ENCODE measurements at places on chromosomes 2 and 18.

DNA sequence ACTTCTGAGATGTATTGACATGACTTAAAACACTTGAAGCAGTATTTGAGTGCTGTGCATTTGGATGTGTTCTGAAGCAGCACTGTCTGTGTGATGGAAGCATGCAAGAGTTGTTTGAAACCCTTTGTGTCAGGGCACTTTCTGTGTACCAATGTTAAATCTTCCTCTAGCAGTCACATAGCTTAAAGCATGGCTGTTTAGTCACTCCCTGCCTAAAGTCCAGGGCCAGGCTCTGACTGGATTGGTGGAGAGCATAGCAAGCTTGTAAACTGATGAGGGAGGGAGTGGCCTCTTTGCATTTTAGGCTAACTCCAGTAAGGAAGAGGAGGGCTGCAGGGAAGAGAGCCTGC, 73.5 kb downstream of the MYO1B start:
- DNase-seq: no peak

DNA sequence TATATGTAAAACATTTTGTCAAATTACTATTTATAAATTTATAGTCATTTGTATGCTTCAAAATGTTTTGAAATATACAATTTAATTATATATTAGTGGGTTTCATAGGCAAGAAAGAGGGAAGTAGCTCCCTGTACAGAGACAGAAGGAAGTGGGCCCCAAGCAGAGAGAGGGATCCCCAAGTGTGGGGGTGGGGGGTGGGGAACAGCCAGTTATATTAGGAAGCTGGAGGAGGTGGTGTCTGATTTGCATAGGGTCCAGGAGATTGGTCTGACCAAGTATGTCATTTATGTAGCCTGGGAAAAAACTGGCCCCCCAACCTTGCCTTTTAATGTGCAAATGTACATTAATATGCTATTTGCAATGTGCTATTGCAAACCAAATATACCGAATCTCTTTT, 76.5 kb upstream of the ZSWIM2 start:
- DNase-seq: no peak

DNA sequence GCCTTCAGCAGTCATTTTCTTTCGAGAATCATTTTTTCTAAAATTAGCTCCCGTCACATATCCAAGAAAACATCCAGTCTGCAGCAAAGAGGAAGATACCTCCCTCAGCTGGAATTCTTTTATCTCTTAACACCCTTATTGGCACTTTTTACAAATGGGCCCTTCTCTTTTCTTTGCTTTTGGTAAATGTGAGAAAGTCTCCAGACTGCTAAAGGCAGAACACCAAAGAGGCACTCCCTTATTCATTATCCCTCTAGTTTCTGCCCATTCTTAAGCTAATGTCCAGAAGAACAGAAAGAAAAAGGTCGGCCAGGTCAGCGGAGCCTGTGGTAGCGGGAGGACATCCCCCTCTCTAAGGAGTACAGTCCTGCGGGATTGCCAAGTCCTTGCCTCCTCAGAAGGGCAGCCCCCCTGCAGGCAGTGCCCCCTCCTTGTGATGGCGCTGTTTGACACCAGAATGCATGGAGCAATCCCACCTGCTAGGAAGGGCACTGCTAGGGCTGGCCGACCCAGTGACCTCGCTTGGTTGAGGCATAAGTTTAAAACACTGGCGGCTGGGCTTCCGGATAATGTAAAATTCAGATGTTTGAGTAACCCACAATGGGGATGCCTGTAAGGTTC, 34.0 kb downstream of the ST6GAL2 start:
- no peak for DNase-seq

- DNase-seq: no peak
Observed at GRCh38 chr2:158513841-158514240, 57.1 kb downstream of the PKP4 start.

DNA sequence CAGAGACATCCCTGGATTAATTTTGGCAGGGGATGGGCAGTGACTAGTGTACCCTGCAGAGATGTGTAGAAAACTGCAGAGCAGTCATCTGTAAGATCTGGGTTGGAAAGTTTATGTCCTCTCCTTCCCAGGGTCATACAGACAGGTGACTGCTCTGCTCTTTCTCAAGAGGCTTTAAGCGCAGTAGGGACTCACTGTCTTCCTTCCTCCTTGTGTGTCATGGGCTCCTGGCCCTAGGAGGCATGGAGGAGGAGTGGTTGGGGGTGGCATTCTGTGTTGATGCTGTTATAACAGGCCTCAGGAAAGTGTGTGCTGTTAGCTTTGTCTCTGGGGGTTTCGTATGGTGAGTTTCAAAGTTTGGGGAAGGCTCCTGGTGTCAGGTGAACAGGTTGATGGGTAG, 130.5 kb upstream of the MGAT5 start:
- no peak for DNase-seq

DNA sequence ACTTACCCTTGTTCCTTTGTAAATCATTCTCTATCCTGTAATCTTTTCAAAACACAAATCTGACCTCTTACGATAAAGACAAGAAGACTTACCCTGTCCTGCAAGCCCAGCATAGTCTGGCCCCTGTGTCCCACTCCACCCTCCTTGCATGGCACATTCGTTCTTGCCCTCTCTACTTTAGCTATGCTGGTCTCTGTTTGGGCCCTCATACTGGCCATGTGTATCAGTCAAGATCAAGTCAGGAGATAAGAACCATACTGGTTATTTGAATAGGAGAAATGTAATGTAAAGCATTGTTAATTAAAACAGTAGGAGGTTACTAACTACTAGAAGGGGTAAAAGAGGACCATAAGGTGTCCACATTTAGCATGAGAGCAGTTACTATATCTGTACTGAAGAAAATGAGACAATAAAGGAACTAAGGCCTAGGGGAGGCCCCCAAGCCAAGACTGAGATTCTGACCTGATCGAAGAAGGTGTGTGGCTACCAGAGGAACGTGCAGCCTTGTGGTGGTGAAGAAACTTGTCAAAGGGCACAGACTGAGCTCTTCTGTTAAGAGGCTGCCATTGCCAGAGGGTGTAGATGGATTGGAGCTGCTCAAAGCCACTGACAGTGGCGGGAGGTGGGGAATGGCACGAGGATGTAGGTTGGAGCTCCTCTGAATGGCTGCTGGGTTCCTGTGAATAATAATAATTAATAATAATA, 80.8 kb downstream of the KCTD18 start:
- no peak for DNase-seq

- DNase-seq: no peak
Observed at GRCh38 chr18:811892-812375, at the start of gene YES1. YES1 (minus strand) TSS chr18:812242; CDS start chr18:756827, 55,415 bp downstream.

DNA sequence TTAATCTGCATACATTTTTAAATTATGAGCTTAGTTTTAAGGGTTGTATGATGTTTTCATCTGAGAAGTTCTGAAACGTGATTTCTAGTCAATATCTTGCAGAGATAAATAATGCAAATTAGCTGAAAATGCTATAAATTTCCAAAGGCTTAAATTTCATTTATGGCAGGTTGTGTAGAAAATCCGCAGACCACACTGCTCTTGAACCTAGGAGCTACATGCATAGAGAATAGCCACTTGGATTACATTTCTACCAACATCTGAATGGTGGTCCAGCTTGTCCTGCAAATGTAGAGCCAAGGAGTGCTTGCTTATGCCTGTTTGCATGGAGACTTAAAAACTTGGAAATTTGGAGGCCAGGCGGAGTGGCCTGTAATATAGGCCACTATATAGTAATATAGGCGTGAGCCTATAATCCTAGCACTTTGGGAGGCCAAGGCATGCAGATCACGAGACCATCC, 6.8 kb downstream of the MAT2A start:
- DNase-seq: no peak

- DNase-seq: no peak
Observed at GRCh38 chr2:150485871-150486538, 1.5 kb downstream of the RND3 start.

GRCh38 chr2:24359129-24360049, 947 bp downstream of the ITSN2 start:
- no peak for DNase-seq

DNA sequence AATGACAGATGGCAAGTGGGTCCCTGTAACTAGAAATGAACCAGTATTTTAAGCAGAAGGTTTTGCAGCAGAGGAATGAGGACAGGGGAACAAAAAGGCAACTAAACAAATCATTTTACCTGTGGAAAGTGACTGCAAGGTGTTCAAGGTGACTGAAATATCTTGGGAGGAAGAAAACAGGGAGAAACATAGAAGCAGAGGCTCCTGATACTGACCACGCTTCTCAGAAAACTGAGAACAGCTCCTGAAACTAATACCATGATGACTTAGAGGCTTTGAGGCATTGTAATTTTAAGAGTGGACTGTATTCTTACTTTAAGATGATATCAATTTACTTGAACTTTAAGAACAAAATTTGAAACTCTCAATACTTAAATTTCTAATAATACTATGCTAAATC, at the start of gene DYTN:
Gene DYTN, minus strand, starts transcription at position 101 of the 400 bp plus-strand sequence. CDS start 117 bp downstream, outside the sequence.
- no peak for DNase-seq

GRCh38 chr2:118065921-118066511, 22.3 kb upstream of the INSIG2 start:
- DNase-seq: no peak

DNA sequence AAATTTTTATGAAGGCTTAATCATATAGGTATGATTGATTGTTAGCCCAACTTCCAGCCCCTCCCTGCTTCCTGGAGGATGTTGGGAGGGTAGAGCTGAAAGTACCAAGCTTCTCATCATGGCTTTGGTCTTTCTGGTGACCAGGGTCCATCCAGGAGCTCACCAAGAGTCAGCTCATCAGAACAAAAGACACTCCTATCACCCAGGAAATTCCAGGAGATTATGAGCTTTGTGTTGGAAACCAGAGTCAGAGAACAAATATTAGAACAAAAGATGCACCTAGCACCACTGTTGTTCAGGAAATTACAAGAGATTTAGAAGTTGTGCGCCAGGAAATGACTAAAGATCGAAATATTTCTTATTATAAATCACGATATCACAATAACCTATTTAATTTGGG, 119.9 kb upstream of the THUMPD2 start:
- no peak for DNase-seq

DNA sequence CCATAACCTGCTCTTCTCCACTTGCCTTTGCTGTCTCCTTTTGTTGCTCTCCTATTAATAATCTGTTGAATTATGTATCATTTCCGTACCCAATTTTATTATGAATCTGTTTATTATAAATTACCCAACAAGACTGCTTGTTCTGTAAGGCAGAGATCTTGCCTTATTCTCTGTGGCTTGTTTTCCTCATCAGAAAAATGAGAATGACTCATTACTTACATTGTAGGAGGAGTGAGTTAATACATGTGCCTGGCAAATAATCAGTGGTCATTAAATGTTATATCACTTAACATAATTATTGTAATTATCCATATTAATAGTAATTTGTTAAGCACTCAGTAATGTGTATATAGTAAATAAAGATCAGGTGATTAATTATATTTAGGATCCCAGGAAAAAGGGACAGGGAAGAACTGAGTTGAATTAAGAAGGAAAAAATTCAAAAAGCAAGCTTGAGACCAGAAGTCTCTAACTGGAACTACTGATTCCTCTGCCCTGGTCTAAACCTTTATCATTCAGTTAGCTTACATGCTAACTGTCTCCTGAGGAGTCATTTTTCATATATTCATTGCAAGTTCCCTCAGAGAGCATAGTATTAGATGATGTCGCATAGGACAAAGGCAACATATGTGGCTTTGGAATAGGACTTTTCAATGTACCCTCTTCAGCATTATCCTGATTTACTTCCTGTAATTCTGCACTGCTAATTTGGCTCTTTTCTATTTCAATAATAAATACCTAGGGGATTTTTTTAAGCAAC, 335.7 kb downstream of the GALNT13 start:
- no peak for DNase-seq

DNA sequence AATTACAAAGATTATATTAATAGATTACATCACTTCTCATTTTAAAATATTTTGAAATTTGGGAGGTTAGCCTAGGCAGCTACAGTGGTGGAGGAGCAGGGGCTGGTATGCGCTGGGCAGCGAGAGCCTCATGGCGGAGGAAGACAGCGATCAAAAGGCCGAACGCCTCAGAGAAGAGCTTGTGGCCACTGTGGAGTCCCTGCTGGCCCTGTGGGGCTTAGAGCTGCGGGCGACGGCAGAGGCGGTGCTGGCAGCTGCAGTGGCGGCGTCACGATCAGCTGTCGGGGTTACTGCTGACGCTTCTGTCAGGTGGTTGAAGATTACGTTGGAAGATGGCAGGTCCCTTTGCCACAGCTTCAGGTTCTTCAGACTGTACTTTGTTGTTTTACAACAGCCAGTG, 87.4 kb downstream of the ROCK2 start:
- DNase-seq: no peak

GRCh38 chr2:8247905-8248622, 433.8 kb upstream of the ID2 start:
- no peak for DNase-seq

- no peak for DNase-seq
Observed at GRCh38 chr2:222456479-222457077, 32.2 kb downstream of the SGPP2 start.

DNA sequence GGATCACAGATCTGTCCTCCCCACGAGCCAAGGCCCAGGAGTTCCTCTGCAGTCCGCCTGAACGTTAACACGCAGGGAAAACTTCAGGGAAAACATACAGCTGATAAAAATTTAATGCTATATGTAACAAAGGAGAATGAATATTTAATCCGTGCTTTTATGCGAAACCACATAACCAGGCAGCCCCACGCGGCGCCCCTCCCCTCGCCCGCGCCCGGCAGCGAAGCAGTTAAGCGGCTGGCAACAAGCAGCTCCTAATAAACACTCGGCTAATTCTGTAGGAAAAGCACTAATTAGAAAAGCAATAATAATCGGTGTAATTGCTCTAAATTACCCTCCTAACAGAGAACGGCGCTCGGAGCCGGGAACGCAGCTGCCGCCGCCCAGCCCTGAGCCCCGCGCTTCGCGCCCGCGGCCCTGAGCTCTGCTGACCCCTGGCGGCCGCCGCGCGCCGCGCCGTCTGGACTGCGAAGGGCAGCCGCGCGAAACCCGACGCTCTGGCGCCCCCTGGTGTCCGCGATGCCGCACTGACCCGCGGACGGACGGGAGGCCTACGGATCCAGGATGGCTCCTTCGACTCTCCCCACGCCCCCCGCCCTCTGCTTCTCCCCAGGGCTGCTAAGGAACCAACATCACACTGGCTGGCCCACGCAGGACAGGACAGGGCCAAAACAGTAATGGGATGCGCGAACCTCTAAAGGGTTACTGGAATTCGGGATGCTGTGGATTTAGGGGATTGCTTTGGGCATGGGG, 181.4 kb downstream of the SMAD2 start:
- peak; percentile 65 for DNase-seq

DNA sequence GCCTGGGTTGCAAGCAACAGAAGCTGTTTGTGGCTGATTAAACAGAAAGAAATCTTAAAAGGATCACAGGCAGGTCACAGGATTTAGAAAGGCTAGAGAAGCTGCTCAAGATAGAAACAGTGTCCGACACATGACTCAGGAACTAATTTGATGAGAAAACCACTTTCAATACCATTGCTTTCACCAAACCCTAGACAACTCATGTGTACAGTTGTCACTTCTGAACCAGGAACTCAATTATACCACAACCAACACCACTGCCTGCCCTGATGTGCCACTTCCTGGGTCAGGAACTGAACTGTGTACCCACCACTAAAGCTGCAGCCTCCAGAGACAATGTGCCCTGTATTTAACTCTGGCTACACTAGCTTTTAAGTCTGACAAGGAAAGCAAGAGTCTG, 56.0 kb downstream of the TMEM247 start:
- DNase-seq: peak; percentile 64

- DNase-seq: no peak
Observed at GRCh38 chr2:8506746-8507145, 175.1 kb upstream of the ID2 start.
